ENCODE measurements at places on chromosomes 13 and 19. TPM values are rescaled to one million over a fixed set of nuclear protein-coding genes. Genes with fewer than 3 reads are reported as not detected.

The COG6 gene
- 43.5 TPM for polyA plus RNA-seq

The TNFSF13B gene
- 1.4 TPM for polyA plus RNA-seq

The ZNF44 gene
- 56.4 TPM for polyA plus RNA-seq

The PSG2 gene
- 0.12 TPM for polyA plus RNA-seq

The PGLYRP2 gene
- not detected for polyA plus RNA-seq

The OR7D2 gene
- polyA plus RNA-seq: 0.06 TPM

The TMEM161A gene
- polyA plus RNA-seq: 24.7 TPM

The OR7C1 gene
- 0.31 TPM for polyA plus RNA-seq

The URAD gene
- not detected for polyA plus RNA-seq

The FCHO1 gene
- 1.9 TPM for polyA plus RNA-seq

The ZNF560 gene
- polyA plus RNA-seq: 0.80 TPM

The CFD gene
- 5.7 TPM for polyA plus RNA-seq

The CEP89 gene
- 29.4 TPM for polyA plus RNA-seq

The SSC5D gene
- polyA plus RNA-seq: 2.0 TPM

The GFY gene
- 0.04 TPM for polyA plus RNA-seq

The SHISA2 gene
- polyA plus RNA-seq: 62.6 TPM

The PRODH2 gene
- polyA plus RNA-seq: 48.0 TPM

GRCh38 chr19:5048727-5049553 is 80.0 kb downstream of the KDM4B start:
- DNase-seq: no peak

DNA sequence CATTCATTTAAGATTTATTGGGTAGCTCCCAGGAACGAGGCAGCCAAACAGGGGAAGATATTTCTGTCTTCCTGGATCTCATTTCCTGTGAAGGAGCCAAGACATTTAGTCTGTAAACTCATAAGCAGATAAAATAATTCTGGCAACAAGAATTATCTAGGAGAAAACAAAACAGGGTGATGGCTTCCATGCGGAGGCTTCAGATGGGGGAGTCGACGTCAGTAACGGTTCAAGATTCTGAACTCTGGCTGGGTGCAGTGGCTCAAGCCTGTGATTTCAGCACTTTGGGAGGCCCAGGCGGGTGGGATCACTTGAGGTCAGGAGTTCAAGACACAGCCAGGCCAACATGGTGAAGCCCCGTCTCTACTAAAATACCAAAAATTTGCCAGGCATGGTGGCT is 1.3 kb downstream of the GNA15 start:
- DNase-seq: no peak

DNA sequence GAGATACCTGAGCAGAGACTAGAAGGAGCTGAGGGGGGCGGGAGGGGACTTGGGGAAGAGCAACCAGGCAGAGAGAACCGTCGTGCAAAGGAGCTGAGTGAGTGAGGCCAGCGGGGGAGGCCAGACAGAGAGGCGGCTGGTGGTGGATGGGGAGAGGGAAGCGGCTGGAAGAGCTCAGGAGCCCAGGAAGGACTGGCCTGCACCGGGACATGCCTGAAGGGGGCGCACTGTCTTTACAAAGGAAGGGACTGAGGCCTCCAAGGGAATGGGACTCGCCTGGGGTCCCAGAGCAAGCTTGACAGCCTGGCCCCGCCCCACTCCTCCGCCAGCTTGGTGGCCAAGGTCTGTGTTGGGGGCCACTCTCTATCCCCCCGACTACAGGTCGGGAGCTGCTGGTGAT is 14.9 kb downstream of the ONECUT3 start:
- DNase-seq: no peak

GRCh38 chr13:52085421-52085820 is 43.5 kb downstream of the NEK5 start:
- DNase-seq: no peak

DNA sequence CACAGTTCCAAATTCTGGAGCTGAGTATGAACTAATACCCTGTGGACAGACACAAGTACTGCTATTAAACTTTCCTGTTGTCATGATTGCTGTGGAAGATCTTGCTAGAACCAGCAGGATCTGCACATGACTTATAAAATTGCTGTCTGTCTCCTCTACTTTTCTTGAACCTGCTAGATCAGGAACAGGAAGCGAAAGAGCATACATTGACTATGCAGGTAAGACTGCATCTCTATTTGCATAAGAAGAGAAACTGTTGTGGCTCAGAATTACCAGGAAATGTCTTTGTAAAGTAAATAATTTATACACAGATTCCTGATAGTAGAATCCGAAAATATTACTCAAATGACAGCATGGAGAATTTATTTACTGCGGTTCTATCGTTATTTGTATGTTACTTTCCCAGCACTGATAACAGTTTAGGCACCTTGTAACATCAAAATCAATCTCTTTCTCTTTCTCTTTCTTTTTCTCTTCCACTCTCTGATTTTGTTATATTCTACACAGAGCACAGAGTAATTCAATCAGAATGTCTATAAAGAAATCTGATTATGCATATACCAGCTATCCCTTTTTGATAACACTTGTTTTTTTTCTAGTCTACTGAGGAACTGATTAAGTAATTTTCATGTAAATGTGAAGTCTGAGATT is 226.5 kb downstream of the MYO16 start:
- DNase-seq: no peak

DNA sequence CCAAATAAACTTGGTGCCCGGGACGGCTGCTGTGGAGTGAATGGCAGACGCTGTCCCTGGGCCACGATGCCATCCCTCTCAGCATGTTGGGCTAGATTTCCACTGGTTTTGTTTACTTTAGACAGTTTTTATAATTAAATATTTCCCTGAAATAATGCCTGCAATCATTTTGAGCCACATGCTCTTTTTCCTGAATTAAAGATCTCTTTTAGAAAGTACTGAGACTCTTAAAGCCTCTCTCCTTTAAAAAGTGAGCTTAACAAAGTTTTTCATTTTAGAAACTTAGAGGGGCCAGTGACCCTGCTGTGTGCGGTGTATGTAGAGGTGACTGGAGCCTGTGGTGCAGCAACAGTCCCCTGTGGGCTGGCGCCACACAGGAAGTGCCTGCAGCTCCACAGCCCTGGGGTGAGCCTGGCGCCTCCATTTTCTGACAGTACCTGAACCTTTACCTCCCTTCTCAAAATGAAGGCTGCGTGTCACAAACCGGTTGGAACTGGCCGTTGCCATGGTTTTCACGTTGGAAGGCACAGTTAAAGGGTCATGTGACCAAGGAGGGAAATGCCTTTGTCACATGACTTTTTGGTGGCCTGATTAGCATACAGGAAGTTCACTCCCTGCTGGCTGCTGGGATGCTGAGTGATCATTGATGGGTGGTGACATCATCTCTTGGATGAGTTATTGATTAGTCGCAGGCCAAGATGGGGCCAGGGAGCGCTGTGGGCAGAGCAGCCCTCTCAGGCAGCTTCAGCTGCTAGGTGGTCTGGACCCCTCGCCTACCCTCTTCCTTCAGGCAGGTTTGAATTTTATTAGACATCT is 26.3 kb downstream of the TSSK6 start:
- DNase-seq: peak; percentile 89

- DNase-seq: no peak
Measured at GRCh38 chr13:109096101-109096500, 466.7 kb downstream of the MYO16 start.

- DNase-seq: no peak
Measured at GRCh38 chr13:91155512-91156114, 191.9 kb upstream of the MIR17HG start.

GRCh38 chr19:46760363-46760762 is 14.1 kb upstream of the STRN4 start:
- DNase-seq: no peak

DNA sequence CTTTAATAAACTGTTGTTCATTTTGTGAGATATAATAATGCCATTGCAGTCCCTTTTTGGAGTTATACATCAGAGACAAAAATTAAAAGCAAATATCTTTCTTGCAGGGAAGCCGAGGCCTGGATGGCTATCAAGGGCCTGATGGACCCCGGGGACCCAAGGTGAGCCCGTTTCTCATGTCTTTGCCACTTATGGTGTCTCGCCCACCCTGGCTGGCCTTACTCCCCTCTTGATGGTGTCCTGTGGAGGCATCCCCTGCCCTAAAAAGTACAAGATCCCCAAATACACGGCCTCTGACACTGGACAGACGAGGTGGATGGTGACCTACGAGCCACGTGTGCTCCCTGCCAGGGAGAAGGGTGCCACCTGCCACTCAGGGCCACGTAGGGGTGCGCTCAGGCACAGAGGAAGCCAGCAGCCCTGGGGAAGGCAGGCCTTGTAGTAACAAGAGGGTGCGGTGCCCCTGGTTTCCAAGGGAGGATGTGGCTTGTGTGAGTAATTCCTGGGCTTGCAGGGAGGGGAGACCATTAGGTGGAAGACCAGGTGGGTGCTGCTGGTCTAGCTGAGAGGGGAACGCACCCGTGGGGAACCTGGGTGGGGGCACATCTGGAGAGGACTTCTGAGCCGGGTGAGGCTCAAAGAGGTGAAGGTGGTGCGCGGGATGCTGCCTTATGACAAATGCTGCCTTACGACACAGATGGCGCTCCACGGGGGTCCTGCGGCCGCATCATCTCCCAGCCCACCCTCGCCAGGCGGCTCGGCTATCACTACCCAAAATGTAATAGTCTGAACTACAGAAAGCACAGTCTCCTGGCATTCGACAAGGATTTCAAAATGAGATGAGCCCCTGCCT is 115.6 kb downstream of the RAB20 start:
- no peak for DNase-seq

GRCh38 chr19:5600797-5601196 is 21.8 kb downstream of the SAFB2 start:
- DNase-seq: no peak

GRCh38 chr19:15418231-15418578 is 583 bp downstream of the AKAP8L start:
- peak; percentile 26 for DNase-seq

- no peak for DNase-seq
Measured at GRCh38 chr19:31292639-31293185, 56.5 kb downstream of the TSHZ3 start.

DNA sequence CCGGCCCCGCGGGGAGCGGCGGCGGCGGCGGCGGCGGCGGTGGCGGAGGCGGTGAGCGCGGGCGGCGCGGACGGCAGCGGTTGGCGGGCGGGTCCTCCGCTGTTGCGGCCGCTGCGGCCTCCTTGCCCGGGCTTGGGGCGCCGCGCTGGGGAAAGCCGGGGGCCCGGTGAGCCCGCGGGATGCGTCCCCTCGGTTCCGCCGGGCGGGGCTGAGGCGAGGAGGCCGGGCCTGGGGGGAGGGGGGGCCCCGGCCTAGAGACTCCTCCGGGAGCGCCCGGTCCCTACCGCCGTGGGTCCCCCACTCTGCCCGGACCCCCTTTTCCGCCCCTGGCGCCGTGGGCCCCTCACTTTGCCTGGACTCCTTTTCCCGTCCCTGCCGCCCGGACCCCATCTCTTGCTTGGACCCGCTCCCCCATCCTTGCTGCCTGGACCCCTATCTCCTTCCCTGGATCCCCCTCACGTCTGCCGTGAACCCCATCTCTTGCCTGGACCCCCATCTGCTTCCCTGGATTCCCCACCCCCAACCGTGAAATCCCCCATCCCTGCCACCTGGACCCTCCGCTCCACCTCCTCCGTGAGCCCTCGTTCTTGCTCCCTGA is 28.6 kb upstream of the NDUFS7 start:
- DNase-seq: no peak

GRCh38 chr19:3409346-3410064 is 43.1 kb downstream of the NFIC start:
- DNase-seq: no peak

- no peak for DNase-seq
Measured at GRCh38 chr19:45363861-45364459, 6.4 kb downstream of the ERCC2 start.

DNA sequence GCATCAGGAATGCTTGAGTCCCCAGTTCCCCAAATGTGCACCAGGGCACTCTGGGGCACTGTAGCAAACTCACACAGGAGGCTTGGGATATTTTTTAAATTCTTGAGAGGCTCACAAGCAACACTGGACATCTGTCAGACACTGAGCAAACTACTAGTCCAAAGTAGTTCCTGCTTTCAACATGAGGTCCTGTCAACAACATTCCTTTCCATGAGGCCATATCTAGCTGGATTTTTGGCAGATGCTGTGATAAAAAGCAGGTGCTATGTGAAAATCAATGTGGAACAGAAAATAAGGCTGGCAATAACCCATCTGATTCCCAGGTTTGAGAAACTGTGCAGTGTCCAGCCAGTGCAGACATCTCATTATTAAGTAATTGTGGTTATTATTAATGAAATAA is 50.5 kb downstream of the STARD13 start:
- DNase-seq: no peak

DNA sequence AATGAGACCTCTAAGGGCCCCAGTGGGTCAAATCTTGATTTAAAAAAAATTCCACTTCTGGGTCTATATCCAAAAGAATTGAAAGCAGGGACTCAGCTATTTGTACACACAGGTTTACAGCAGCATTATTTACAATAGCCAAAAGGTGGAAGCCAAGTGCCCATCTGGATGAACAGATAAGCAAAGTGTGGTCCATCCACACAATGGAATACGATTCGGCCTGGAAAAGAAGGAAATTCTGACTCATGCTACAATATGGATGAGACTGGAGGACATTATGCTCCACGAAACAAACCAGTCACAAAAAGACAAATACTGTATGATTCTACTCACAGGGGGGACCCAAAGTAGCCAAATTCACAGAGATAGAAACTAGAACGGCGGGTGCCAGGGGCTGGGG is 76.7 kb downstream of the CACNA1A start:
- DNase-seq: no peak

- DNase-seq: no peak
Measured at GRCh38 chr13:20654156-20654555, 49.3 kb upstream of the IL17D start.

- no peak for DNase-seq
Measured at GRCh38 chr19:33580645-33581037, 41.1 kb upstream of the CHST8 start.

GRCh38 chr13:61275736-61276135 is 139.9 kb downstream of the PCDH20 start:
- DNase-seq: no peak

- DNase-seq: no peak
Measured at GRCh38 chr13:74620308-74620707, 486.1 kb upstream of the KLF12 start.

DNA sequence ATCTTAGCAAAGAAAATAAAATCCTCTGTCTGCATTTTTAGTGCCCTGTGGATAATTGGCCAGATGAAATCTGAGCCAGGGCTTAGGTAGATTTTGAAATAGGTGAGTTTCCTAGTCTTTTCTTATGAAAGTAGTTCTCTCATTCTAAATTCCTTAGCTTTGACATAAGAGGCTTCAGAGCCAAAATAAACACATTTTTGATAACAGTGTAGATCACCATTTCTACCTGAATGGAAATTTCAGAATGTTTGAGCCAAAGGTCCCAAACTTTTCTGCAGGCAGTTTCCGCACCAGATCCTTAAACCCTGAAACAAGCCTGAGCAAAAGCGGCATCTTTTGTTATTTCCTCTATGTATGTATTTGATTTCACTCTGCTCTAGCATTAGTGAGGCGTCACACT is 551.2 kb downstream of the EFNB2 start:
- no peak for DNase-seq

- no peak for DNase-seq
Measured at GRCh38 chr19:1521636-1522035, 2.2 kb upstream of the PLK5 start.

GRCh38 chr19:10228393-10228792 is 2.7 kb downstream of the S1PR2 start:
- no peak for DNase-seq

- DNase-seq: no peak
Measured at GRCh38 chr13:48210178-48210577, 22.8 kb upstream of the ITM2B start.

GRCh38 chr13:112160558-112160957 is 93.6 kb downstream of the SOX1 start:
- DNase-seq: no peak
